ENCODE measurements at places on chromosomes 4 and X.
A peak's percentile ranks its signal among the peaks of the same experiment; 100 is the strongest.

DNA sequence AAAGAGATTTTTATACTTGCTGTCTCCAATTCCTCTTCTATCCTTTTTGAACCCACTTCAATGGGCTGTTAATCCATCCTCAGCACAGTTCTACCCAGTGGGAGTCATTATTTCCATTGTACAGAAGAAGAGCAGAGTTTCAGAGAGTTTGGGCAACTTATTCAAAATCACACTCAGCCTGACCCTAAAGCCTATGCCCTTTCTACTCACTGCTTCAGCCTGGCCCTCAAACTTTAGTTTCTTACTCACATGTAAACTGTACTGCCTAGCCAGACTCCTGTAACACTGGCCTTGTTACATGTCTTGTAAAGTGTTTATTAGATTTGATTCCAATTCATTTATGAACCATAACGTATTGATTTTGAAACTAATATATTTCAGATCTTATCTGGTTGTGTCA is 25.1 kb upstream of the USO1 start:
- DNase-seq, result no peak

GRCh38 chrX:129737916-129738315 is 863 bp upstream of the XPNPEP2 start:
- DNase-seq, result no peak

- no peak for DNase-seq
These were observed 7.3 kb upstream of the CSF2RA start for GRCh38 chrX:1261285-1261684.

DNA sequence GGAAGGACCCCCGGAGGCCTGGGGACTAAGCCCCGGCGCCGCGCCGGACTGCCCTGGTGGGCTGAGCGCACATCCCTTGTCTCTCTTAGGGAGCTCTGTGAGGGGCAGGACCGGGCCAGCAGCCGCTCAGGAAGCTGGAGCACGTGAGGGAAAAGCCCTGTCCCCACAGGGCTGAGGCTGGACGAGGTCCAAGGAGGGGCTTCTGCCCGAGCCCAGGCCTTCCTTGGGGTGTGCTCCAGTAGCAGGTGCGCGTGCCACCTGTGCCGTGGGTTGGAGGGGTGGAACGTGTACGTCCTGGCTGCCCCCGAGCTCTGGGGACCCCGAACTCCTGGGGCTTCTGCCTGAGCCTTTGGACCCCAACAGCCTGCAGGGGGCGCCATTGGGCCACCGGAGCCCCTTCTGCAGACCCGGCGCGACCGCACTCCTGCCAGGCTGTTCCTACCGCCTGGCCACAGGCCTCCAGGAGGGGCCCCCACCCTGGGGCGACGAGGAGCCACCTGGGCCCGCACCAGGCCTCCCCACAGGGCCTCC is 27.2 kb downstream of the TACC3 start:
- no peak for DNase-seq

DNA sequence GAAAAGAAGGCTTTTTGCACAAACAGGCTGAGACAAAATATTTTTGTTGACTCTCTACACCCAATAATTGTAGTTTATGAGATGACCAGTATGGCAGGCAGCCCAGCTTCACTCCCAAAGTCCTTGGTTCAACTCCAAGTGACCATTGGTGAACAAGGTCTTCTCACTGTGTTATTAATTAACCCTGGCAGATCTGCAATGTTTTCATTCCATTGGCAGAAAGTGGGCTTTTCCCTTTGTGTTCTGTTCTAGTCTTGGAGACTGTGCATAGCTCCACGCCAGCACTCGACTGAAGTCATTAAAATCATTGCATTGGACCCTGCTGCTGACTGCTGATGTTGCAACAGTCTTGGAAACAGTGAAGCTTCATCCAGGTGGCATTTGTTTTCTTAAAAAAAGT is 277.3 kb upstream of the HAND2 start:
- no peak for DNase-seq

GRCh38 chr4:120916937-120917336 is 5.6 kb downstream of the PRDM5 start:
- DNase-seq, result no peak

GRCh38 chrX:17372052-17372451 is 2.9 kb upstream of the NHS start:
- no peak for DNase-seq

DNA sequence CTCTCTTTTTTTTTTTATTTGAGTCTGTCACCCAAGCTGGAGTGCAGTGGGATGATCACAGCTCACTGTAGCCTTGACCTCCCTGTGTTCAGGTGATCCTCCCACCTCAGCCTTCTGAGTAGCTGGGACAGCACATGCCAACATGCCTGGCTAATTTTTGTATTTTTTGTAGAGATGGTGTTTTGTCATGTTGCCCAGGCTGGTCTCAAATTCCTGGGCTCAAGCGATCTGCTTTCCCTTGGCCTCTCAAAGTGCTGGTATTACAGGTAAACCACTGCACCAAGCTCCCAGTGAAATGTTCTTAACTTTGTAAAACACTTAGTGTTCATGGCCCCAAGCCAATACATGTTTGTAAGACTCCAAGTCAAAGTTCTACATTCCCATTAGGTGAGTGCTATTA is 316.1 kb downstream of the KCTD8 start:
- DNase-seq, result no peak

DNA sequence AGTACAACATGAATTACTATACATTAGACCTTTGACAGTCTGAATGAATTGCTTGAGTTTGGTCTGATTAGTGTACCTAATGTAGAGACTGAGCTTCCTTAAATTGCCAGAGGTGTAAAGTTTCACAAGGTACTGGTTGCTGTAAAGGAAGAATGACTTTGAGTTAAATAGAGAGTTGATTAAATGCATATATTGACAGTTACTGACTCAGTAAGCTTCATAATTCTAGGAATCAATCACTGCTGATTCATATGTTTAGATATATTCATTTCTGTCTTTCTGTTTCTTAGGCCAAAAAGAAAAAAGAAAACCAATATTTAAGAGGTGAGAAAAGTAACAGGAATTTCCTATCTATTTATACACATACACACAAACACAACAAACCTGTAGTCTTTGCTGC is 16.2 kb upstream of the ART3 start:
- DNase-seq, result no peak

- no peak for DNase-seq
These were observed 22.4 kb downstream of the NUDT9 start for GRCh38 chr4:87444741-87445140.

DNA sequence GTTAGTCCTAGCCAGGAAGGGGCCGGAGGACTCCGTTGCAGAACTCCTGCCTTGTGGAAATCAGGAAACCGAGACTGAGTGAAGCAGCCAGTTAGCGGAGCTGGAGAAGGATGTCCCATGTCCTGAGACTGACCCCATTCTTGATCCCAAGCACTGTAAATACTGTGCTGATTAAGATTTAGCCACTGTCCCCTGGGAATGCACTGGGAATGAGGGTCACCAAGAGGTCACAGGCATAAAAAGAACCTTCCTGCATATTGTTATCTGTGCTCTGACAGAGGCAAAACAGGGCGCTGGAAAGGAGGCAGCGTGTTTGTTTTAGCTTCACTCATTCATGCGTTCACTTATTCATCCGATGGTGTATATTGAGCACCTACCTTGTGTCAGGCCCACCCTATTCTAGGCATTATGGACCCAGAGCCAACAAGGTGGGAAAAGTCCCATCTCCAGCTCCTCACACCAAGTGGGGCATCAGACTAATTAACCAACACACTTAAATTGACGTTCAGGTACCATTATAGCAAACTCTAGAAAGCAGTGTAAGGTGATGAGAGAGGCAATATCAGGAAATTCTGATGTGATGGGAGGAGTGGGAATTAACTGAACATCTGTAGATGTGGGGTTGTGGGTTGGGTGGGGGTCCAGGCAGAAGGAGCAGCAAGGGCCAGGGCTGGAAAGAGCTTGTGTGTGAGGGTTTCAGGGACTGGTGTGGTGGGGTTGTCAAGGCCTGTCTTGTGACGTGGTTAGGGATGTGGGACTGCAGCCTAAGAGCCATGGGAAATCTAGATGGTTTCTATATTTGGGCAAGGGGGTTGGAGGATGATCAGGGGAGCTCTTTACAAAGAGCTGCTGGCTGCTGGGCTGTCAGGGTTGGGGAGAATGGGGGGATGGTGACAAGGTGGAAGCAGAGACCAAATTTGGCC is 10.6 kb upstream of the SLC2A9 start:
- DNase-seq, result no peak

DNA sequence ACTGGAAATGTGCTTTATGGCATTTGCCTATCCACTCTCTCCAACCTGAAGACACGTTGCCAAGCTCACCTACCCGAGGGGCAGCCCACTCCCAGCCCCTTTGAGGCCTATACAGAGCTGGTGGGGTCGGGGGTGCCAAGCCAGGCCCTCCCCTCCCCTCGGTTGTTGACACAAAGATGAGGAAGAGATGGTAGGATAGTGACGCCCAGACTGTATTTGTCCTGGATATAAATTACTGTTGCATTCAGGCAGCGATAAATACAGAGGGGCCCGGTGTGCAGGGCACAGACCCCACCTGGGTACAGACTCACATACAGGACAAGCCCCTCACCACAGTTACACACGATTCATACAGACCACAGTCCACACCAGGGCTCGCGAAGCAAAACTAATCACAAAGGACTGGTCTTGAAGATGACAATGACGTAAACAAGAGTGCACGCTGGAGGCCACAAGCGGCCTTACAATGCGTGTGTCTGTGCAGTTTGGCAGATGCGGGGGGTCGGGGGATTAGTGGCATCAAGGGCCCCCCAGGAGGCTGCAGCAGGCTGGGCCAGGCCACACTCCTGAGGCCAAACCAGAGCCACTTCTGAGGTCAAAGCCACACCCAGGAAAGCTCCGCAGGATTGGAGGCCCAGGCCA is 14.6 kb downstream of the DGKQ start:
- no peak for DNase-seq

DNA sequence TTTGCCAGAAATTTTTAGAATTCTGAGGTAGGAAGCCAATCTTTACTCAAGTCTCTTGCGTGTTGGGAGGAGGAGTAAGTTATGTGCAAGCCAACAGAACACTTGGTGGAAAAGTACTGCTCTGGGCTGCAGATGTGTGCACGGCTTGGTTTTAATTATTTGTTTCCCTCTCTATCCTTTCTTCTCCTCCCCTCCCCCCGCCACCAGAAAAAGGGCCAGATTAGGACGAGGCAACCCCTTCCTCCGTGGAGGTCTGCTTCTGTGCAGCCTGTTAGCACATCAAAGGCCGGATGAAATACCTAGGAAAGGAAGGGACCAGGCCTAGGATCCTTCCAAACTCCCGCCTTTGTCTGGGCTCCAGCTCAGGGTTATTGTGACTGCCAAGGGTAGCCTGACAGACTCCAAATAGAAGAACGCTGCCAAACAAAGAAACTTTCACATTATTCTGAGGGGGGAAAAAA is 1.0 kb upstream of the PGRMC1 start:
- DNase-seq, result peak; percentile 55

DNA sequence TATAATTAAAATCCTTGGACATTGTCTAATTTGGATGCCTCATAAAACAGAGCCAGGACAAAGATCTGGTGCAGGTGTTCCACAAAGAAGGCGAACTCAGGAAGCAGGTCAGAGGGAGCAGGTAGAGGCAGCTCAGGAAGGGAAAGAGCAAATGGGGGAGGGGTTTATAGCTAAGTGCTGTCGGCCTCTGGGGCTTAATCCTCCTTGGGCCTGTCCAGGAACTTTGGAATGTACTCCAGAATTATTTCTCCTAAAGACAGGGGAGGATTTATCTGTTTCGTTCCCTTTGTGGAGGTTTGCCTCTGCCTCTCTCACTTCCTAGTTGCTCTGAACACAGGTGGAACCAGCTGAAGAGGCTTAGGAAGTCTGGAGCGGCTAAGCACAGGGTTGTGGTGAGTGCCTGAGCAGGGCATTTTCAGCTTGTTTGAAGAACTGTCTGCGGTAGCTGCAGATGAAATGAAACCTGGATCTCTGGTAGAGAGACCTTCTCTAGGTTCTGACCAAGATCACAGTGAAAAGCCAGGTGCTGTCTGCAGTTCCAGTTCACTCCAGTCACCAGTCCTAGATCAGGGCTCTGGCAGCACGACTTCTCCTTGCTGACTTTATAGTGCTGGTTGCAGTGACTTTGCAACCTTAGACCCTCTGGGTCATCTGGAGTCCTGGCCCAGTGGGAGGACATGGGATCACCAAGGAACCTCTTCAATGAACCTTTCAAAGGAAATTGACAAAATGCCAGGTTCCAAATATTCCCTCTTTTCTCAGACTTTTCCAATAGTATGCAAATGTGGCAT is 519.2 kb downstream of the PCDH10 start:
- DNase-seq, result no peak

- DNase-seq, result no peak
These were observed 159.4 kb upstream of the TENM3 start for GRCh38 chr4:182083671-182084410.

- no peak for DNase-seq
These were observed 388.2 kb downstream of the OPHN1 start for GRCh38 chrX:68045008-68045577.

GRCh38 chrX:35842674-35843073 is 44.5 kb downstream of the MAGEB16 start:
- DNase-seq, result no peak

DNA sequence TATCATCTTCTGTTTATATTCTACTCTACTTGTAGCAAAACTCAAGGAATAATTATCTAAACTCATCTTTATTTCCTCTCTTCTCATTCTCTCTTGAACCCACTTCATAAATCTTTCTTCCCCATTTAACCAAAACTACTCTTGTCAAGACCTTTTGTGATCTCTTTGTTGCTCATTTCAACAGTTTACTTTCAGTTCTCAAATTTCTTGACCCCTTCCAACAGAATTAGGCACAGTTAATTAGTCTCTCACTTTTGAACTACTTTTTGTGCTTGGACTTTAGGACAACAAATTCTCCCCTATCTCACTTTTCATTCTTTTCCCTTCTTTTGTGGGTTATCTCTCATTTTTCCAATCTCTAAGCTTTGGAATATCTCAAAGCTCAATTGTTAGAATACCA is 27.4 kb upstream of the CAMK2D start:
- DNase-seq, result no peak

DNA sequence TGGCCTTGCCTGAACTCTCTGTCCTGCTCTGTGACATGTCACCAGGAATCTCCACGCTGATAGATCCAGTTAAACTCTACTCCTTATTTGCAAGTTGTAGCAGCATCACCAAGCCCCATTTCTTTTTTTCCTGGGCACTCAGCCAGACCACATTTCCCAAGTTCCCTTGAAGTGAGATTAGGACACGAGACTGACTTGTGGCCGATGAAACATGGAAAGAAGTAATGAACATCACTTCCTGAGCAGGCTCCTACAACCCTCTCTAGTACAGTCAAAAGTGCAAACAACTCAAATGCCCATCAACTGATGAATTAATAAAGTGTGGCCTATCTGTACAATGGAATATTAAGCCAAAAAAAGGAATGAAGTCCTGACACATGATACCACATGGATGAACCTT is 74.6 kb downstream of the MAP3K15 start:
- DNase-seq, result peak; percentile 4

DNA sequence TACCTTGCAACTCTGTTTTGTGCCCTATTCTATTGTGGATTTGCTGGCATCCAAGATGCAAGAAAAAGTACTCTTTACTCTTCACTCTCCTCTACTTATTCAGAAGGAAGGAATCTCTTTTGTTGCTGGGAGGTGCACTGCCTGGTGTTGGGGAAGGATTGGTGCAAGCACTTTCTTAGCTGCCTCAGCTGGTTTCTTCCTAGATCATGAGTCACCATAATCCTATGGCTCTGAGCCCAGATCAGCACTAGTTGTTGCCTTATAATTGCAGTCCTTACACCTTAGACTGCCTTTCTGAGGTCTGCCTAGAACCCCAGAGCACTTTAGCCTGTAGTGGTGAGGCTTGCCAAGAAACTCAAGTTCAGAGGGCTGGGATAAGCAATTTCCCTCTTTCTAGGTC is 37.0 kb upstream of the CT83 start:
- DNase-seq, result no peak

GRCh38 chr4:84563002-84563401 is 19.9 kb upstream of the CDS1 start:
- DNase-seq, result no peak

- no peak for DNase-seq
These were observed 16.2 kb upstream of the WDR19 start for GRCh38 chr4:39166177-39166576.
